ENCODE measurements at places on chromosomes 1 and 21. TPM values are rescaled to one million over a fixed set of nuclear protein-coding genes. Genes with fewer than 3 reads are reported as not detected.
A peak's percentile ranks its signal among the peaks of the same experiment; 100 is the strongest.

CELF3 gene
- total RNA-seq: 22.0 TPM

- no peak for DNase-seq
Measured at GRCh38 chr1:172883387-172883791, 167.4 kb downstream of the TNFSF18 start.

GRCh38 chr1:97145321-97145956 lies 423.9 kb downstream of the PTBP2 start:
- DNase-seq: no peak

RAVER2 gene
- total RNA-seq: 27.8 TPM

GRCh38 chr21:30340714-30341573 lies 3.5 kb upstream of the KRTAP27-1 start:
- DNase-seq: peak; percentile 61

- no peak for DNase-seq
Measured at GRCh38 chr1:39158327-39159086, 46.0 kb upstream of the MACF1 start.

RNU1-3 gene
- total RNA-seq: 3,042 TPM

DNA sequence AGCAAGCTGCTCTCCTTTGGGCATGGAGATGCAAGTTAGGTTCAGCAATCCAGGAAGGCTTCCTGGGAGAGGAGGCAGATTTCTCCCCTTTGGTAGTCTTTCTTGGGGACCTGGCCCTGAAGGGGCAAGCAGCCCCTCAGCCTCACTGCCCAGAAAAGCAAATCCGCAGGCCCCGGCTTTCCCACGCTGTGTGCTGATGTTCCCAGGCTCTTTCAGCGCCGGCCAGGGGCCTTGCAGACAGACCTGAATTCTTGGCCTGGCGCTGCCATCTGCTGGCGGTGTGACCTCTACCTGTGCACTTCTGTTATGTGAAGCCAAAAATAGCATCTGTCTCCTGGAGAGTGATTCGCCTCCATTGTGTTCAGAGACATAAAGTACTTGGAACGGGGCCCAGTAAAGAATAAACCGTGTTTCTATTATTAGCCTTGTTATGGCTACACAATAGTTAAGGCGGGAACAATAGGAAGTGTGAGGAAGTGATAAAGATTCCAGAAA lies 64.8 kb downstream of the ALPL start:
- DNase-seq: peak; percentile 51

- no peak for DNase-seq
Measured at GRCh38 chr1:235878082-235878811, 11.5 kb upstream of the LYST start.

- DNase-seq: no peak
Measured at GRCh38 chr1:227092069-227092468, 152.0 kb downstream of the COQ8A start.

SERINC2 gene
- total RNA-seq: 20.4 TPM

GRCh38 chr1:55156093-55156492 lies 59.1 kb downstream of the USP24 start:
- DNase-seq: no peak

GRCh38 chr1:116265931-116266863 lies 106.8 kb upstream of the ATP1A1 start:
- no peak for DNase-seq

GRCh38 chr1:13757693-13758092 lies 57.7 kb downstream of the PRDM2 start:
- DNase-seq: no peak

DNA sequence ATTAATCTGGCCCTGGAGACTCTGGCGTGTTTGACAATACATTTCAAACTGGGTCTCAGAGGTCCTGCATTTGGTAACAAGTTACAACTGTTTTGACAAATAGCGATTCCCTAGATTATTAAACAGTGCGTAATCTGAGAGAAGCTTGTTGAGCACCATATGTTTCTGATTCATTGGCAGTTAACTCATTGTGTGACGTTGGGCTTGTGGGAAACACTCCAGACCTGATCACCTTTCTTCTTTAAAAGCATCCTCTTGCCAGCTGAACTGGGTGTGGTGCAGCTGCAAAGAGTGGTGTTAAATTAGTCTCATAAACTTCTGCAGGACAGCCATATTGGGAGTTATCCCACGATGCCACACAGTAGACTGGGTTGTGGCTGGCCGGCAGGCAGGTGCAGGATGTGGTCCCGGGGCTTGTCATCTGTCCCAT lies 82.7 kb downstream of the CDC7 start:
- no peak for DNase-seq

DNA sequence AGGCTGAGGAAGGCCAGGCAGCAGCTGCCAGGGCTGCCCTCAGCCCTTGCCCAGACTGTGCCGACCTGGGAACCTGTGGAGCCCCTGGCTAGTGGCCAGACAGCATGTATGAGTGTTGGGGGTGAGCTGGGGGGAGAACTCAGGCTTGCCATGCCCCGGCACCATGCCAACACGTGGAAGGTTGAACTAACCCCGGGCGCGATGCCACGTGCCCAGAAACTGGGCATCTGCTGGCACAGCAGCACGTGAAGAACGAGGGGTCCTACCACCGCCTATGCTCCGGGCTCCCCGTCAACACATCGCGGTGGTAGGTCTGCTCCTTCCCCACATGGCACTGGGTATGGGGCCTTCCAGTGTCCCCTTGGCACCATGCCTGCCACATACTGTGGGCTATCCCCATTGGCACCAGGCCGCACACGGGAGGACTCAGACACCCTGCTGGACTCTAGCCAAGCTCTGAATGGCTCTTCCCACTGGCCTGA lies 68.7 kb downstream of the CASZ1 start:
- no peak for DNase-seq

DNA sequence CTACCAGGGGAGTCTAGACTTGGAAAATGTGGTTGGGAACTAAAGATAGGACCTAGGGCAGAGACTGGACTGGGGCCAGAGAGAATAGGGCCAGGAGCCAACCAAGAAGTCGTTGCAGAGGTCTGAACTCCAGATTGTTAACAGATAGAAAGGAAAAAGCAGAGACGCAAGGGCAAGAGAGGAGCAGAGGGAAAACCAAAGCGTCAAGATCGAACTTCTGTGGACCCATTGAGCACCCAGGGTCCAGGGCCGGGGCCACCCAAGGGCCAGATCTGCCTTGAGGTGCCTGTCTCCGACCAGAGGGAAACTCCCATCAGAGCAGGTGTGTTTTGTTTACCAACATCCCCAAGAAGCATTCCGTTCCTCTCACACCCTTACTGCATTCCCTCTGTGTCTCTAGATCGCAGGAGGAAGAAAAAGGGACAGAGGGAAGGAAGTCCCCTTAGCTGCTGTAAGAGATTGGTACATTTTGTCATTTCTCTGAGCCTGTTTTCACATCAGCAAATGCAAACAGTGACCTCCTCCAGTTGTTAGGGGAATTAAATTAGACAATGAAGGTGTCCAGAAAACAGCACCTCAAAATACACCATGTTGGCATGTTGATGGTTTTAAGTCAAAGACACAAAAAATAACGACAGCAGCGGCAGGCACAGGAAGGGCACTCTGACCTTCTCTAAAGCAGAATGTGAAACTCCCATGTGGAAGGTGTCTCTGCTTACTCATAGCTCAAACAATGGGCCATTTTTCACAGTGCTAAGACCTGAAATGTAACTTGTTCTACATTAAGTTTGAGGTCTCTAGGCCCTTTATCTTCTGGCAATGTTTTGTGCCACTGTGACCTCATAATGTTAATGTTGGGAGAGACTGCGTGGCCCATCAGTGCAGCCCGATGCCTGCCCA lies 105.8 kb upstream of the RAB4A start:
- no peak for DNase-seq

UTP11 gene
- 41.2 TPM for total RNA-seq

GRCh38 chr1:5971471-5972197 lies 20.6 kb downstream of the NPHP4 start:
- DNase-seq: no peak

EPS8L3 gene
- total RNA-seq: not detected

DNA sequence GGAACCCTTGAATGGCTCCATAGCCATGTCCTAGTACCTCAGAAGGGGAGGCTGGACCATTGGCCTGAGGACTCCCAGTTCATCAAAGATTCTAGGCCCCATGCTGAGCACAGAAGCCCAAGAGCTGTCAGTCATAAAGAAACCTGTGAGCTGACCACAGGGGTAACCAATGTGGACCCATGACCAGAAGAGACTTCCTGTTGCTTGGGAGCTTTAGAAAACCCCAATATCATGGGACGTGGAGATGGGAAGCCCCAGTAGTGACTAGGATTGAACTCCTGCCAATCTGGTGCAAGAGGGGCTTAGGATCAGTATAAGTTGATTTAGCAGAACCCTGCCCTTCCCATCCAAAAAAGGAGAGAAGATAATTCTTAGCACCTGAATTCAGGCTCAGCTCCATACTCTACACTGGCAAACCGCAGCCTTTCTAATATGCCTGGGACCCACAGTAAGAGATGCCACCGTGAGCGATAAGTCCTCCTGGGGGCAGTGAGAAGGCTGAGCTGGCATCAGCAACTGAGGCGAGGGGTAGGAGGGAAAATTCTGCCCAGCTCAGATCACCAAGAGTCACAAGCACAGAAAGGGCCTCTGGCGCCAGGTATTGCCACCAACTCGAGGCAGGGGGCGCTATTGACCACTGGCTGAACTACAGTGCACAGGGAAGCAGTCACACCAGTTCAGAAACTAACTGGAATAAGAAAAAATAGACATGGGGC lies 108.9 kb downstream of the CAPN8 start:
- peak; percentile 48 for DNase-seq

E2F2 gene
- 23.5 TPM for total RNA-seq

TENT5C gene
- 1.3 TPM for total RNA-seq

ACTN2 gene
- total RNA-seq: 0.91 TPM

DNA sequence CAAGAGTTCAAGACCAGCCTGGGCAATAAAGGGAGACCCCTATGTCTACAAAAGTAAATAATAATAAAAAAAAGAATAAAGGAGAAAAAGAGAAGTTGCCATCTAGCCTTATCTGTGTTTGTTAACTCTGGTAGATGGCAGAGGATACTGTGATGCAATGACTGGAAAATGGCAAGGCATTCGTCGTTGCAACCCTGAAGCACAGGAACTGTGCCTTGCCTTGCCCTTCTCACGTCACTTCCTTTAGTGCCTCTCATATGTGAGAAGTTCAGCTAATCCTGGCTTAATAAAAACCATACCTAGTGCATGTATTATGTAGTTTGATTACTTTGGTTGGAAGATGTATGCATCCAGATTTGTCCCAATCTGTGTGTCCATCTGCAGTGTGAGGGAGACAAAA lies 25.8 kb upstream of the PIGC start:
- no peak for DNase-seq

DNA sequence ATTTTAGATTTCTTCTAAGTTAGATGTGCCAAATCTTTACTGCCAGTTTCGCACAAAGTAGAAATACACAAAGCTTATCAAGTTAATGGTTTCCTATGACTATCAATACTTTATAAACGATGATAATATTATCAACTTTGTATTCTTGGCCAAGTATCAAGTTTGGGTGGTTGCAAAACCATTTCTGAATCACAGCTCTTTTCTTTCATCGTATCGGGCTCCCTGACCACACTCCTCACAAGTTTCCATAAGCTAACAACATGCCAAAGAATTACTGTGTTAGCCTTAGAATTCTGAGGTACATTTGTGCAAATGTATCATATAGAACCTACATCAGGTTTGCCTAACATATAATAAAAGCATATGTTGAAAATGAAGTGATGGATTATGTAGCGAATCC lies 311.0 kb downstream of the KCTD3 start:
- no peak for DNase-seq

- no peak for DNase-seq
Measured at GRCh38 chr1:78722947-78723346, 73.3 kb downstream of the IFI44 start.

All from neural crest cell (in vitro differentiated cells).